ENCODE measurements at places on chromosomes 2 and 18.

GRCh38 chr18:55811925-55812324 lies 223.9 kb upstream of the TCF4 start:
- DNase-seq, result no peak

- no peak for DNase-seq
Measured at GRCh38 chr18:76429262-76430126, 65.5 kb downstream of the ZNF516 start.

DNA sequence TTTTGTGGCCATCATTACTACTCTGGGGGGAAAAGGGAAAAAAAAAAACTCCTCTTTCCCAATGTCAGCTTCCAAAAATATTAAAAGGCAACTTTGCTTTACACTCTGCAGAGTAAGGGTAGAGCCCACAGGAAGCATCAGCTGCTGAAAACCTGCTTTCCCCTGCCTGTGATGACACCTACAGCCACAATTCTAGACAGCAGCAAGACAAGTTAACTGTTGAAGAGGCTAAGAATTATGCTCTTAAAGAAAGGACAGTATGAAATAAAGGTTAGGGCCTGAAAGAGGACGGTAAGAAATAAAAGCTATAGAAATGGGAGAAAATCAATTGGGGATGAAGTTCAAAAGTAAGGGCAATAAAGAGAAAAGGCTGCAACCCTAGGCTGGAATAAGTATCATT lies 3.0 kb downstream of the PDE11A start:
- no peak for DNase-seq

- no peak for DNase-seq
Measured at GRCh38 chr2:109382226-109382895, 231.4 kb downstream of the SEPTIN10 start.

- DNase-seq, result no peak
Measured at GRCh38 chr18:9631814-9632496, 17.6 kb upstream of the PPP4R1 start.

GRCh38 chr2:51120754-51121280 lies 88.9 kb upstream of the NRXN1 start:
- no peak for DNase-seq

DNA sequence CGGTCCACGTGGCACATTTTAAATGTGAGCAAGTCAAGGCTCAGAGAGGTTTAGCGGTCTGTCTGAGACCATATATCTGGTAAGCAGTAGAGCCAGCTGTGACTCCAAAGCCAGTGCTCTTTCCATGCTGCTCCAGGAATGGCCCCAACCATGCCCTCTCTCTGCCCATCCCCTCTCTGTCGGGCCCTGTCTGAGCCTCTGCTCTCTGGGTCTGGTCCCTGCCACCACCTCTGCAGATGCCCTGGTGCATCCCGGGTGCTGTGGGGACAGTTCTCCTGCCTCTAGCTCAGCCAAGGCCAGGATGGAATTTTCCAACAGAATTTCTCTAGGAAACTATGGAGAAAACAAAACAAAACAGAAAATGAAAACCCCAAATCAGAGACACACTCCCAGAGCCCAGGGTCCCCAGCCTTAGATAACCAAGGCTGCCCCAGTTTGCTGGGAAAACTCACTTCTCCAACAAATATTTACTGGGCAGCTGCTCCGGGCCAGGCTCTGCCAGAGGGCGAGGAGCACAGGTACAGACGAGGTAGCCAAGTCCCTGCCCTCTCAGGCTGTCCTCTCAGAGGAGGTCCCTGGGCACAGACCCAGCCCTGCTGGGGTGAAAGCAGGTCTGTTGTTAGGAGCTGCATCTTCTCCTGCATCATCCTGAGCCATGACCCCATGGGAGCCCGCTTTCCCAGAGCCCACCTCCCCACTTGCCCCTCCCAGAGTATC lies 9.2 kb downstream of the ADRA2B start:
- DNase-seq, result no peak

DNA sequence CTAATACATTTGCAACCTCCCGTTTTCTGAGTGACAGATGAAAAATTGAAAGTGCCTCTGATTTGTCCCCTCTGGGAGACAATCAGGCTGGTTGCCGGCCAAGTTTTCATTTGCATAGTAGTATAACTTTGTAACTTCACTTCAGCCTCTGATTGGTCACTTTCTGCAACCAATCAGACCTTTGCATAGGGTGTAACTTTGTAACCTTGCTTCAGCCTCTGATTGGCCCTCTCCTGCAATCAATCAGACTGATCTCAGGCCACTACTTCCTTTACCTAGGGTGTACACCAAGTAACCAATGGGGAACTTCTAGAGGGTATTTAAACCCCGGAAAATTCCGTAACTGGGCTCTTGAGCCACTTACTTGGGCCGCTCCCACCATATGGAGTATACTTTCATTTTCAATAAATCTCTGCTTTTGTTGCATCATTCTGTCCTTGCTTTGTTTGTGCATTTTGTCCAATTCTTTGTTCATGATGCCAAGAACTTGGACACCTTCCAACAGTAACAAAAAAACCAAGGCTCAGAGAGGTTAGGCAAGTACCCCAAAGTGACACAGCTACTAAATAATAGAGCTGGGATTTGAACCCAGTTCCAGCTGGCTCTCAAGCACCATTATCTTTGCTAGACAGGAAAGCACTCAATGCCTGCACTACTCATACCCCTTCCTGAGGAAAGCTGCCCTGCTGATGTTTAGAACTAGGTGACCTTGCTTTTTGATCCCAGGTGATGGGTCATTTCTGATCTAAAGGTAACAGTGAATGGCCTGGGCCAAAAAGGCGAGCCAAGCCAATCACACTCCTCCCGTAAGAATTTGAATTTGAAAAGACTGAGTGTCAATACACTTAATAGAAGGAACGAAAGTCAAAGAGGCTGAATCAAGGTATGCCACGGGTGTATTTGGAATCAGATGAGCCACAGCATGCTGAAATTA lies 10.9 kb upstream of the MYOM1 start:
- DNase-seq, result no peak

- DNase-seq, result no peak
Measured at GRCh38 chr2:73101626-73102256, 11.0 kb downstream of the RAB11FIP5 start.

GRCh38 chr18:78169174-78169864 lies 810.3 kb upstream of the SALL3 start:
- no peak for DNase-seq

DNA sequence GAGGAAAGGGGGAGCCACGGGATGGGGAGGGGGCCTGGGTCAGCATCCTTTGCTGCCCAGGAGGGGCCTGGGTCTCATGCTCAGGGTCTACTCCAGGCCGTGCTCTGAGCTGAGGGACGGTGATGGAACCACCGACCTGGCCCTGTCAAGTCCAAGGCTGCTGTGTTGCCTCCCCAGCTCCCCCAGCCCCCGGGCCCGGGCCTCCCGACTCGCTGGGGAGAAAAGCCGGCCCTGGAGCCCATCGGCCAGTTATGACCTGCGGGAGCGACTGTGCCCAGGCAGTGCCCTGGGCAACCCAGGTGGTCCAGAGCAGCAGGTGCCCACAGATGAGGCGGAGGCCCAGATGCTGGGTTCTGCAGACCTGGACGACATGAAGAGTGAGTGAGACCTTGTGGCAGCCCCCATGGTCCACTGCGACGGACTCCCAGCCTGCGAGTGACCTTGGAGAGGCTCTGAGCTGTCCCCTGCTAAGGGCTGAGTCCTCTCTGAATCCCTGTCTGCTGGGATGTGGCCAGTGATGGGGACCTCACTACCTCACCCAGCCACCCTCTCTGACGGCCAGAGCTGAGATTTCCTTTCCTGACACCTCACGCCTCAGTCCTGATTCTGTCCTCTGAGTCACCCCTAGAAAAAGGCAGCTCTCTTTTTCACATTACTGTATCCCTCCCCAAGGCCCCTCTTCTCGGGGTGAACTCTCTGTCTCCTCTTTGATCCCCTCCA lies 2.7 kb downstream of the SLC4A3 start:
- no peak for DNase-seq

GRCh38 chr2:172970660-172971059 lies 105.0 kb upstream of the MAP3K20 start:
- no peak for DNase-seq

DNA sequence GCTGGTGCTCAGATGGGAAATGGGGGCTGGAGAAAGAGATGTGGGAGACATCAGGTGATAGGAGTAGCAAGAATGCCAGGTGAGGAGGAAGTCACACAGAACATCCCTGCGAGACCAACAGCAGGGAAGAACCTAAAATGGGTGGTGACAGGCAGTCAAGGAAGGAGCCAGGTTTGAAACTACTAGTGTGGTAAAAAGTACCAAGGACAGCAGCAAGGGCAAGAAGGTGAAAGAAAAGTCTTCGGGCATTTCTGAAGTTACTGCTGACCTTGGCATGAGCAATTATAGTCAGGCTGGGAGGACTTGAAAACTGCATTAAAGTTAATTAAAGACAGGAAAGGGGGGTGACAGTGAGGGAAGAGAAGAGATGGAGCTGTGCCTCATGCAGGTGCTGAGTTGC lies 410.4 kb downstream of the RAD51AP2 start:
- no peak for DNase-seq

DNA sequence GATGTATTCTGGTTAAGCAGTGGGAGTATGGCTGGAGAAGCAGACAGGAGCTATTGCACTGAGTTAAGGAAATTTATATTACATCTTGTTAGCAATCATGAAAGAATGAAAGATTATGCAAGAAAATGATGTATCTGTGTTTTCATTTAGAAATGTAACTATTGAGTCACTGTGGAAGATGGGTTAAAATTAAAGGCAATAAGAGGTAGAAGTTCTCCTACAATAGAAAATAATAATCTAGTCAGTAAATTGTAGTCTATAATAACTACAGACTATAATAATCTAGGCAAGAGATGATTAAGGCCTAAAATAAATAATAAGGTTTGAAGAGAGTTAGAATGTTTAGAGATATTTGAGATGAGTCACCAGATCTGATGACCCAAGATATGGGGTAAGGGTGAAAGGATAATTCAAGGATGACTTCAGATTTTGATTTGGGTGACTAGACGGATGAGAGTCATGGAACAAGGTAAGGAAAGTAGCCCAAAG lies 371.9 kb upstream of the KCNH7 start:
- no peak for DNase-seq

GRCh38 chr2:43826305-43827250 lies 12.1 kb downstream of the ABCG5 start:
- no peak for DNase-seq

DNA sequence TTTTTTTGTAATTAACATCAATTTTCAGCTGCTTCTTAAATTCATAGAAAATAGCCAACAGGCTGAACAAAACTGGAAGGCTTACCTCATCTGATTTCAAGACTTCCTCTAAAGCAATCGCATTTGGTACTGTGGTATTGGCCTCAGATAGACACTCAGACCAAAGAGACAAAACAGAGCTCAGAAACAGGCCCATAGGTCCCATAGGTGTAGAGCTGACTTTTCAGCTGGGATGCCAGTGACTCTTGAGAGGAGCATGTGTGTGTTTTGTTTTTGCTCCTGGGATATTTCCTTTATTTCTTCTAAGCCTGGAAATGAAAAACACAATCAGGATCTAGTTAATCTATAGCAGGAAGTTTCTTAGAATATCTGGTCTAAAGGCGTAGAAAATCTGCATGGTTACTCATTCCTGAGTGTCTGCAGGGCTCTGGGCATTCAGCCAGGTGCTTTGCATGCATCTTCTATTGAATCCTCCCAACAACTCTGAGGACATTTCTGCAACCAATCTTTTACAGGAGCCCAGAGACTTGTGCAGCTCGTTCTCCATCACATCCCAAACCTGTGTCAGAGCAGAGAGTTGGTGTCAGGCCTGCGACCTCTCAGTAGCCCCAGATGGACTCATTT lies 190.8 kb downstream of the RTP5 start:
- no peak for DNase-seq

DNA sequence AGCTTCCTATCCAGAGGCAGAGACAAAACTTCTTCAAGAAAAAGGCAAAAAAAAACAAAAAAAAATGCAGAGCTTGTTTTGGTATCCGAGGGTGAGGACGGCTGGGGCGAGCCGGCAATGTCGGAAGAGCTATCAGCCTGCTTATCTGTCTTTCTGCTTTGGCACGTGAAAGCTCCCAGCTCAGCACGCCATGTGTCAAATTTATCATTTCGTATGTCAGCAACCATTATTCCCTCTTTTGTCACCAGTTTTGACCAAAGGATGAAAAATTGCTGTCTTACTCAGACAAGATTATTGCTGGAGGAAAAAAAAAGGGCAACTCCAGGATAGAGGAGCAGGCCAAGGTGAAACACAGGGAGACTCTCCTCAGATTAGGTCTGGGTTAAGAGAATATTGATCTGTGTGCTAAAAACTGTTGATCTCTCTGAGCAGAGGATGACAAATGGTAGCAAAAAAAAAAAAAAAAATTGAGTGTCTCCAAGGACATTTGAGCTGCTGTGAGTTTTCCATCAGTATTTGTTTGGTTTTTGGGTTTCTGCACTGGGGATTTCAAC lies 532.0 kb upstream of the POU3F3 start:
- DNase-seq, result no peak

DNA sequence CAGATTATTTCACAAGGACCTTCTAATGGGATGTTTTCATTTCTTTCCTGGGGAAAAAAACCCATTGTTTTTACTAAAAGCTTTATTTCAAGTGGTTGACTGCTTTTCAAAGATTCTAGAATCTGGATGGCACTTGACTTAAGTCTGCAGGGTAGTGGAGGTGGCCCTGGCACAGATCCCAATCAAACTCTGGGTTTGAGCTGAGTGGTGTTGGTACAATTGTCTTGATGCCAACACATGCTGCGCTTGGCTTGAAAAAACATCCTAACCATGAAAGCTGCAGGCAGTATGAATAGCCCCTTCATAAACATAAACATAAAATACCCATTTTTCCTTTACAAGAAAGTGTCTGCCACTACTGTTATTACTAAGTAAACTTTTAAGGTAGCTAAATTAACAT lies 3.6 kb downstream of the PAPOLG start:
- no peak for DNase-seq

GRCh38 chr18:48030616-48031480 lies 100.4 kb upstream of the SMAD2 start:
- no peak for DNase-seq

- DNase-seq, result no peak
Measured at GRCh38 chr2:19021100-19021476, 337.3 kb downstream of the OSR1 start.

DNA sequence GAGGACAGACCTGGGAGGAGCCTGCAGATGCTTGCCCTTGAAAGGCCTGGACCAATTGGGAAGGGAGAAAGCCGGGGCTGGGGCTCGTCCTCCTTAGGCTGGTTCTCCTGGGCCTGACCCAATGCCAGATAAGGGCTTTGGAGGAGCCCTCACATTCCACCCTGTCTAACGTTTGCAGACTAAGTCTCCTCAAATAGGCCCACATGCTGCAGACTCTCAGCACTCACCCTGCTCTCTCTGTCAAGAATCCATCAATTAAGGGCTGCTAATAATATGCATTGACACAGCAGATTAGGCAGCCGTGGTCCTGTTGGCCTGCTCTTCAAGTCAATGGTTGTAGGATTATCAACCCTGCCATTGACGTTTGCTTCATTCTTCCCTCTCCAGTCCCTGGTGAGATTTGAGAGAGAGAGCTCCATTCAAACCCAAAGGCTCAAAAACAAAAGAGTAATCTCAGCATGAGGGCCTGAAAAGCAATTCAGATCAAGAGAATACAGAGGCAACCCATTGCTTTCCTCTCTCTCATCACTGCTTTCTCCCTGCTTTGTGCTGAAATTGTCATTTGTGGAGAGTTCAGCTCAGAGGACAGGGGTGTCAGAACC lies 167.6 kb downstream of the INSIG2 start:
- no peak for DNase-seq

GRCh38 chr2:182503886-182504285 lies 77.0 kb upstream of the PDE1A start:
- DNase-seq, result no peak

GRCh38 chr2:208297961-208298360 lies 31.9 kb downstream of the PIKFYVE start:
- DNase-seq, result no peak

GRCh38 chr2:120922571-120923332 lies 187.1 kb downstream of the GLI2 start:
- DNase-seq, result no peak

GRCh38 chr18:7021994-7022840 lies 95.4 kb downstream of the LAMA1 start:
- DNase-seq, result no peak

All from stimulated activated CD8-positive, alpha-beta memory T cell treated with anti-CD3 and anti-CD28 coated beads, Interleukin-4, amount 100 ng/mL, for 4 hours (primary cell).